Right renal pelvis (tissue), 4 donors: ENCODE measurements at places on chromosomes 3 and 15.
A peak's percentile ranks its signal among the peaks of the same experiment; 100 is the strongest.

- DNase-seq, result no peak
These were observed 88.1 kb upstream of the TGFBR2 start for GRCh38 chr3:30518181-30518864.

GRCh38 chr15:56886363-56886931 is 32.0 kb upstream of the TCF12 start:
- DNase-seq, result no peak

DNA sequence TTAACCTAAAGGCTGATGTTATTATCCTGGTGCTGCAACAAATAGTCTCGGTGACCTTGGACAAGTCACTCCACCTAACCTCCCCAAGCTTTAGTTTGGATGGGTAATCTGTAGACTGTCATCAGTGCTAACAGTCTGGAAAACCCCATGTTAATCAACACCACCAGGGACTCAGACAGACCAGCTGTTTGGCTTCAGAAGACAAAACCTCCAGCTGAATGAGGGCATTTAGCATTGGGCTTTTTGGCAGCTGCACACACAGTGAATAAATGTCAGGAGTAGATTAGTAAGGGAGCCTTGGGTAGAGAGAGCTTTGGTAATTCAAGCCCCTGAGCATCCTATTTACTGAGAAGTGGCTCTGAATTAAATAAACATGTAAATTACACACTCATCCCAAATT is 24.9 kb upstream of the C3orf80 start:
- no peak for DNase-seq

- peak; percentile 22 for DNase-seq
These were observed 2.9 kb upstream of the MKRN2 start for GRCh38 chr3:12553921-12554391.

- DNase-seq, result no peak
These were observed 119.1 kb downstream of the GMPS start for GRCh38 chr3:155989536-155989935.

DNA sequence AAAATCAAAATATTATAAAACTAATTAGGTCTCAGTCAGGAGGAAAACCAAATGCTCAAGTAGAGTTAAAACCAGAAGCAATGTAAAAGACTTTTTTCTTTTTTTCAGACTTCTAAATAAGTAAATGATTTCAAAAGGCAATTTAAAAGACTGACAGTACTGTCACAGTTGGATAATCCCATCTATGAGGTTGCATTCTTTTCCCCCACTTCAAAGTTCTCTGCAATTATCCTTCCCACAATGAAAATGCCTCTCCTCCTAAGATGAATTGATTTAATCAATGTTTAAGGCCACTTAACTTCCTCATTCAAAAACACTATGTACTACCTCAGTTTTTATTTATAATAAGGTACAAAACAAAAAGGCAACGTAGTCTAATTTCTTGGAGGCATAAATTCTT is 8.1 kb downstream of the MRPL3 start:
- no peak for DNase-seq
